Calu3 (cell line): ENCODE measurements at places on chromosomes 11 and 22. TPM values are rescaled to one million over a fixed set of nuclear protein-coding genes. Genes with fewer than 3 reads are reported as not detected.

DNA sequence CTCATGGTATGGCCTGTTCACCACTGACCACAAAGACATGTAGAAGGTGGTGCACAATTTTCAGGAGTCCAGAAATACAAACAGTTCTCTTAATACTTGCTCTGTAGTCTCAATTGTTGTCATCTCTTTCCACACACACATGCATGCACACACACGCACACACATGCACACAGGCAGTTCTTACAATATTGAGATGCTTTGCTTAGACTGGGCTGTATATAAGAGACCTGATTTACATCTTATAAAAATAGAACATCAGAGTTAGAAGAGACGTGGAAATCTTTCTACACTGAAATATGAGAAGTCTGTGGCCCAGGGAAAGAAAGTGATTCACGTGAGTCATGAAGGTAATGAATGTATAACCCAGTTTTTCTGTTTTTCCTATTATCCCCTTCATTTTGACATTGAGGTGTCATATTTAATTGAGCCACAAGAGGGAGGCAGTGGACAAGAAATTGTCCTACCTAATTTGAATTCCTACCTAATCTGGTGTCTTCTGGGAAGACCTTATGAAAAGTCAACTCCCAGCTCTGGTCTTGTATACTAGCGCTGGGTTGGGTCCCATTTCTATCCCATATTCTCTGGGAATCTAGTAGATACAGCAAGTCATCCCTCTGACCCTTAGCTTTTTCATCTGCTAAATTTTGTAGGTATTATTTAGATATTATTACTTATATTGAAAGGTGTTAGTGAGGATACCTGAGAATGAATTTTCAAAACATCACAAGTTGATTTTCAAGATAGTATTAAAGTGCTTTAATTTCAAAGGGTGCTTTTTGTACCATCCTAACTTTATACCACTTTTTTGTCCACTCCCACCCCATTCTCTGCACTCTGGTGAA is 14.9 kb upstream of the MS4A4A start:
- no peaks in the 10 kb centered on the region for H3K4me1 ChIP-seq
- H3K4me3 ChIP-seq: no peak overlapping the region
- DNase-seq: peak; percentile 61
- H3K27ac ChIP-seq: no peak overlapping the region

DNA sequence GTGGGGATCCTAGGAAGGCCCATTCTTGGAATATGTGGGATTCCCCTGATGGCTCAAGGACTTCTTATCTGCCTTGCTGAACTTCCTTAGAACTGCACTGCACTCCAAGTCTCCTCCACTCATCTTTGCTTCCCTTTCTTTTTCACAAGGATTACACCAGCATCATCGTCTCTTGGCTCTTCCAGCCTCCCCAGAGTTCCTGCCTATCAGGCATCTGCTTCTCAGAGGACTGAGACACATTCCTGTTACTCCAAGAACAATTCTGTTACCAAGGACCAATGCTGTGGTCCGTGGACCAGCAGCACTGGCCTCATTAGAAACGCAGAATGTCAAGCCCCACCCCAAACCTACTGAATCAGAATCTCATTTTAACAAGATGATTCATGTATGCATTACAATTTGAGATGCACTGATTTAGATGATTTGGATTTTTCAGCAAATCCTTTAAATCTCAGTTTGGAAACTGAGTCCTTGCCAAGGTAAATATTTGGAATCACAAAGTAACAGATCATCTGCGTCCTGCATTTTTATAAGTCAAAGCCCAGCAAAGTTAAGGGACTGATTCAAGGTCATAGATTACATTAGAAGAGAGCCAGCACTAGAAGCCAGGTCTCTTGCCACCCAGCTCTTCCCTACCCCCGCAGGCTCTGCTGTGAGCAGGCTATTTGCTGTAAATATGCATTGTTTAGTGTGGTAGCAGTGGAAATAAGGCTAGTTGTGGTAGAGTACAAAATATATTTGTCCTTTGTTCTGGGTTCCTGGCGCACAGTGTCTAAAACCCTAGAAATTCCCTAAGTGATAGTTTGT is 110.9 kb downstream of the SWAP70 start:
- H3K27ac ChIP-seq: no peak overlapping the region
- H3K36me3 ChIP-seq: no peaks in the 10 kb centered on the region
- H3K4me3 ChIP-seq: no peak overlapping the region
- no peaks in the 10 kb centered on the region for H3K27me3 ChIP-seq
- peaks cover 11% of the 10 kb centered on the region for H3K4me1 ChIP-seq

- peaks cover 74% of the 10 kb centered on the region for H3K27me3 ChIP-seq
- no peaks in the 10 kb centered on the region for H3K36me3 ChIP-seq
- no peaks in the 10 kb centered on the region for H3K4me1 ChIP-seq
- DNase-seq: no peak
- H3K27ac ChIP-seq: no peak overlapping the region
- no peak overlapping the region for H3K4me3 ChIP-seq
Observed at GRCh38 chr11:78691215-78691614, 116.6 kb upstream of the NARS2 start.

GRCh38 chr11:47216121-47216798 is 1.5 kb downstream of the DDB2 start:
- H3K27ac ChIP-seq: peak overlapping the region; percentile 84
- H3K36me3 ChIP-seq: peaks cover 38% of the 10 kb centered on the region
- peak overlapping the region; percentile 71 for H3K4me3 ChIP-seq
- H3K4me1 ChIP-seq: peaks cover 47% of the 10 kb centered on the region

RAB36 gene
- 2.1 and 2.6 TPM in 2 replicates for total RNA-seq
